ENCODE measurements at places on chromosomes 12 and 14. TPM values are rescaled to one million over a fixed set of nuclear protein-coding genes. Genes with fewer than 3 reads are reported as not detected.
A peak's percentile ranks its signal among the peaks of the same experiment; 100 is the strongest.

DNA sequence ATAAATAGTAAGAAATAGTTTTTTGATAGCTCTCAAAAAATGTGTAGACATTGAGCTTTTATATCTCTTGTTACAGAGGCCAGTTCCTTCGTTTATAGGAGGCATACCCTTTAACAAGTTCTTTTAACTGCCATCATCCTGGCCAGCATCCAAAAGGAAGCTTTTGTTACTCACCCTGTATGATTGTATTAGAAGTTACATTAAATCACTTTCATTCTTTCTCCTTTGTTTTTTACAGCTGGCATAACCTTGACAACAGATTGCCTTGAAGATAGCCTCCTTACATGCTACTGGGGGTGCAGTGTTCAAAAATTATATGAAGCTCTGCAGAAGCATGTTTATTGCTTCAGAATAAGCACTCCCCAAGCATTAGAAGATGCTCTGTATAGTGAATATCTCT is 20.1 kb downstream of the CGRRF1 start:
- no peak for DNase-seq

DNA sequence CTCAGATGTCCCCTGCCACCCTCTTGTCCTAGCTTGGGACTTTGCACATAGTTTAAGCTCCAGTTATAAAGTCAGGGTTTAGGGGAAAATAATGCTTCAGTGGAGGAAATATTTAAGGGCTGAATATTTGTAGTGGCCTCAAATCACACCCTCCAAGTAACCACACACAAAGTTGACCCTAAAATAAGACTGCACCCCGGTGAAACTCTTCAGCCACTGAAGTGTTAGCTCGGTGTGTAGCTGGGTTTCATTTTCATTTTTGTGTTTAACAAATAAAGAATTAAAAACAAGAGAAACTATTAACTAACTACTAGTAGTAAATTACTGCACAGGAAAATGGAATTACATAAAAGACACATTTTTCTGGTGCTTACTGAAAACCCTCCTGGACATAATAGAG is 14.8 kb upstream of the BCL11B start:
- DNase-seq = no peak

- DNase-seq = no peak
Measured at GRCh38 chr14:95294320-95294719, 25.4 kb downstream of the CLMN start.

- no peak for DNase-seq
Measured at GRCh38 chr14:100578552-100578951, 8.7 kb downstream of the BEGAIN start.

- DNase-seq = peak; percentile 53
Measured at GRCh38 chr12:106956048-106956578, 406 bp downstream of the TMEM263 start.

Gene CMA1
- not detected for total RNA-seq

Gene VASH1
- 2.2 TPM for total RNA-seq

Gene MLH3
- total RNA-seq = 6.6 TPM

Gene FIGNL2
- total RNA-seq = not detected

GRCh38 chr12:115306380-115306779 is 622.4 kb upstream of the TBX3 start:
- no peak for DNase-seq

DNA sequence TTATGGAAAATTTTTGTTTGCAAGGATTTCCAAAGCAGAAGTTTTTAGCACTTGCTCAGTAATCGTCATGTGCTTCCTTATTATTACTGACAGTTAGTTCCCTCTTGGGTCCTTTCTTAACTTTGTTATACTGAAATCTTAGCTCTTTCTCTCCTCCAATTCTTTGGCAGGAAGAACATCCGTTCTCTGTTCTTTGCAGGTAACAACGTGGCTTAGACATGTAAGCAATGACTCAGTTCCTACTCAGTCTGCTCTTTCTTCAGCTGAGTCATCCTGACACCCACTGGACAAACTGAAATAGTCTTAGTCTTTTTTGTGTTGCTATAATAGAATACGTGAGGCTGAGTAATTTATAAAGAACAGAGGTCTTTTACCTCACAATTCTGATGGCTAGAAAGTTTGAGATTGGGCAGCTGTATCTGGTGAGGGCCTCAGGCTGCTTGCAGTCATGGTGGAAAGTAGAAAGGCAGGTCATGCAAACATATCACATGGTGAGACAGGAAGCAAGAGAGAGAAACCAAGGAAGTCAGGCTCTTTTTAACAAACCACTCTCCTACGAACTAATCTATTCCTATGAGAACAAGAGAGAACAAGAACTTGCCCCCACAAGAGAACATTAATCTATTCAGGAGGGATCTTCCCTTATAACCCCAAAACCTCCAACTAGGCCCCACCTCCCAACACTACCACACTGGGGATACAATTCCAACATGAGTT is 49.2 kb downstream of the TESPA1 start:
- peak; percentile 93 for DNase-seq

GRCh38 chr12:114206525-114206924 is 199.4 kb downstream of the TBX5 start:
- DNase-seq = no peak

GRCh38 chr14:67524634-67524963 is 8.5 kb upstream of the PLEKHH1 start:
- peak; percentile 49 for DNase-seq

Gene KLRC3
- total RNA-seq = 0.37 TPM

GRCh38 chr12:109157986-109158385 is 41.6 kb downstream of the ACACB start:
- no peak for DNase-seq

- no peak for DNase-seq
Measured at GRCh38 chr14:104221636-104222369, 83.4 kb downstream of the KIF26A start.

Gene IQSEC3
- total RNA-seq = not detected

Gene FOXN4
- not detected for total RNA-seq

- peak; percentile 97 for DNase-seq
Measured at GRCh38 chr14:69999261-69999674, 120.1 kb downstream of the SMOC1 start.

DNA sequence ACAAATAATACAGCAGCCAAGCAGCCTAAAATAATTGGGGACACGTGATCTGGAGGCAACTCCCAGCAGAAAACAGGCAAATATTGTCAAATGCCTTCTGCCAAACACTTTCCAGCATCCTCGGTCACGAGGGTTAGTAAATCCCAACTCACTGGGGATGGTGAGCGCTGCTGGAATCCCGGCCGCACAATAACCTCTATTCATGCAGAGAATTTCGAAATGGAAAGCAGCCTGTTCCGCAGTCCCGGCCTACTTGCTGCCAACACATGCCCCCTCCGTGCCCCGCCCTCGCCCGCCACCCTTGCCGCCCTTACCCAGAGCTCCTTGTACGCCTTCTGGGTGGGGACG is 62.2 kb downstream of the RFX4 start:
- DNase-seq = peak; percentile 23

Gene SDR9C7
- total RNA-seq = not detected

Gene GPRC5D
- total RNA-seq = not detected

Data from H4 (cell line).